Ecto neural progenitor cell (in vitro differentiated cells): ENCODE measurements at places on chromosomes 16 and 17.

GRCh38 chr17:7346761-7347614 lies 5.0 kb upstream of the KCTD11 start:
- DNase-seq = no peak

GRCh38 chr16:3032624-3033023 lies 4.1 kb downstream of the BICDL2 start:
- DNase-seq = no peak

- DNase-seq = peak; percentile 74
Measured at GRCh38 chr17:42937712-42938596, 26.3 kb downstream of the AARSD1 start.

DNA sequence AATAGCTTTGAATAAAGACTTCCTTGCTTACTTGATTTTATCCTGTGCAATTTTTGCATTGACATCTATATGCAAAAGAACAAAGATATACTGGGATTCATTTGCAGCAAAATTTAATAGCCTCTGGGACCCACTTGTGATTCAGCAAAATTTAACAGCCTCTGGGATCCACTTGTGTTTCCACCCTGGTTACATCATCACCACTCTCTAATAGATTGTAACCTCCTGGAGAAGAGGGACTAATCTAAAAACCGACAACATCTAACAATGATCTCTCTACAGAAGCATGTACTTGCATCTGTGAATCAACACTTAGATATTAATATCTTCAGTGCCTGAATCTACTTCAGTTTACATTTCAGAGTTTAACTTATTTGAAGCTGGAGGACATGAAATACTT lies 202.0 kb upstream of the CPHXL start:
- DNase-seq = no peak

- DNase-seq = no peak
Measured at GRCh38 chr17:45386178-45386577, 46.5 kb downstream of the ARHGAP27 start.
